GOT3 (cell line): ENCODE measurements at places on chromosomes 5 and 9.

- no peak for DNase-seq
These were observed 217.4 kb downstream of the FANCC start for GRCh38 chr9:95100071-95100627.

DNA sequence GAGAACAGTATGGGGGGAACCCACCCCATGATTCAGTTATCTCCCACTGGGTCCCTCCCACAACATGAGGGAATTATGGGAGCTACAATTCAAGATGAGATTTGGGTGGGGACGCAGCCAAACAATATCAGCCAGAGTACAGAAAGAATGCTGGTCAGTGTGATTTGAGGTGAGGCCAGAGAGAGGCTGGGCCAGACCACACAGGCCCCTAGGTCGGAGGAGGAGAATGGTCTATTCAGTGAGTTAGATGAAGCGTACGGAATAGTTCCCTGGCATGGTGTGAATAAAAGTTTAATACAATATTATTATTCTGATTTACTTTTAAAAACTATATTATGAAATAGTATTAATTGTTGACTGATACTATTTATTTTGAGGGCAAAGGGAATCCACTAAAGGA is 39.7 kb downstream of the PCSK5 start:
- DNase-seq, result no peak

DNA sequence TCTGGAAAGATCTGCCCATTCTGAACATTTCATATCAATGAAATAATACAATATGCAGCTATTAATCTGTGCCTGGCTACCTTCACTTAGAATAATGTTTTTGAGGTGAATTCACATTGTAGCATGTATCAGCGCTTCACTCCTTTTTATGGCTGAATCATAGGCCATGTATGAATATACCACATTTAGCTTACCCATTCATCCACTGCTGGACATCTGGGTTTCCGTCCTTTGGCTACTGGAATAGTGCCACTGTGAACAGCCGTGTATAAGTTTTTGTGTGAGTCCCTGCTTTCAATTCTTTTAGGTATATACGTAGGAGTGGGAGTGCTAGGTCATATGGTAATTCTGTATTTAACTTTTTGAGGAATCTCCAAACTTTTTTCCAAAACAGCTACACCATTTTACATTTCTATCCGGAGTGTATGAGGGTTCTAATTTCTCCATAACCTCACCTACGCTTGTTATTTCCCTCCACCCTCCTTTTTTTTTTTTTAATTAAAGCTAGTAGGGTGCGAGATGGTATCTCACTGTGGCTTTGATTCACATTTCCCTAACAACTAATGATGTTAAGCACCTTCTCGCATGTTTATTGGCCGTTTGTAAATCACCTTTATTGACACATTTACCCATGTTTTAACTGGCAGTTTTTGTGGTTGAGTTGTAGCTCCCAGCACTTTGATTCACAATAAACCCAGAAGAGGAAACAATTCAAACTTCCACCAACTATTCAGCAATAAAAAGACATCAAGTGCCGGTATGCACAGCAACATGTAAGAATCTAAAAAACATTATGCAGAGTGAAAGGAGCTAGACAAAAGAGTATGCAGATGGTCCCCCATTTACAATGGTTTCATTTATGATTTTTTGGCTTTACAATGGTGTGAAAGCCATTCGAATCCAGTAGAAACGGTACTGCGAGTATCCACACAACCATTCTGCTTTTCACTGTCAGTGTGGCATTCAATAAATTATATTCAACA is 8.1 kb downstream of the SEMA4D start:
- DNase-seq, result no peak

DNA sequence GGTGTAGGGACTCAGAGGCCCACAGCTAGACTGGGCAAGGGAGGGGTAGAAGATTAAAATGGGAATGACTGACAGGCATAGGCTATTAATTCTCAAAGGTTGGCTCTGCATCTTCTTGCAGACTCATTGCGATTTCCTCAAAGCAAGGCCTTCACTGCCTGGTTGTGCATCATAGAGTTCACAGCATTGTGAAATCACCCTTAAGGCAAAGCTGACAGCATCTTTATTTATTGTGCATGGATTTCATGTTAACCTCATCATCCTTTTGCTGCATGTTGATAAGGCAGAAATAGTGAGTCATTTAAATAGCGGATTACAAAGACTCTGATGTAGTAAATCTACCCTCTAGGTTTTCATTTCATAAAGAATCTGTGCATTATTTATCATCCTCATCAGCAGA is 13.6 kb upstream of the PALM2AKAP2 start:
- DNase-seq, result no peak

- DNase-seq, result no peak
These were observed 15.9 kb upstream of the GPX3 start for GRCh38 chr5:151004499-151004898.

DNA sequence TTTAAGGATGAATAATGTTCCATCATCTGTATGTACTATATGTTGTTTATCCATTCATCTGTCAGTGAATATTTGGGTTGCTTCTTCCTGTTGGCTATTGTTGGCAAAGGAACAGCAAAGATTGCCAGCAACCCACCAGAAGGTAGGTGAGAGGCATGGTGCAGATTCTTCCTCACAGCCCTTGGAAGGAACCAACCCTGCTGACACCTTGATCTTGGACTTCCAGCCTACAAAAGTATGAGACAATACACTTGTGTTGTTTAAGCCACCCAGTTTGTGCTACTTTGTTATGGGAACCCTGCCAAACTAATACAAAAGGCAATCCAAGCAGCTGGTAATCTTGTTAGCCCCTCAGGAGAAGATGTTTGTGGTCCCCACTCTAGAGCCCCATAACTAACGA is 122.0 kb downstream of the CARTPT start:
- no peak for DNase-seq

DNA sequence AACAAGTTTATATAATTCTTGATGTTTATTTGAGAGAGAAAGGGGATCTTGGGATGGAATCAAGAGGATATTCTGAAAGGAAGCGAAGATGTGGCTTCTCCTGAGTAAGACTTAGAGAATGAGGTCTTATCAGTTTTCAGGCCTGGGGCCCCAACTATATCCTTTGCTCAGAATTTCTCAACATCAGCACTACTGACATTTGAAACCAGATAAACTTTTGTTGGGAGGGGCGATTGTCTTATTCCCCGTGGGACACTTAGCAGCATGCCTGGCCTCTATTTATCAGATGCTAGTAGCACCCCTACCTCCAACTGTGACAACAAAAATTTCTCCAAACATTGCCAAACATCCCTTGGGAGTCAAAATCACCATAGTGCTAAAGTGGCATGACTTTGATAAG is 567.7 kb downstream of the MAT2B start:
- no peak for DNase-seq

DNA sequence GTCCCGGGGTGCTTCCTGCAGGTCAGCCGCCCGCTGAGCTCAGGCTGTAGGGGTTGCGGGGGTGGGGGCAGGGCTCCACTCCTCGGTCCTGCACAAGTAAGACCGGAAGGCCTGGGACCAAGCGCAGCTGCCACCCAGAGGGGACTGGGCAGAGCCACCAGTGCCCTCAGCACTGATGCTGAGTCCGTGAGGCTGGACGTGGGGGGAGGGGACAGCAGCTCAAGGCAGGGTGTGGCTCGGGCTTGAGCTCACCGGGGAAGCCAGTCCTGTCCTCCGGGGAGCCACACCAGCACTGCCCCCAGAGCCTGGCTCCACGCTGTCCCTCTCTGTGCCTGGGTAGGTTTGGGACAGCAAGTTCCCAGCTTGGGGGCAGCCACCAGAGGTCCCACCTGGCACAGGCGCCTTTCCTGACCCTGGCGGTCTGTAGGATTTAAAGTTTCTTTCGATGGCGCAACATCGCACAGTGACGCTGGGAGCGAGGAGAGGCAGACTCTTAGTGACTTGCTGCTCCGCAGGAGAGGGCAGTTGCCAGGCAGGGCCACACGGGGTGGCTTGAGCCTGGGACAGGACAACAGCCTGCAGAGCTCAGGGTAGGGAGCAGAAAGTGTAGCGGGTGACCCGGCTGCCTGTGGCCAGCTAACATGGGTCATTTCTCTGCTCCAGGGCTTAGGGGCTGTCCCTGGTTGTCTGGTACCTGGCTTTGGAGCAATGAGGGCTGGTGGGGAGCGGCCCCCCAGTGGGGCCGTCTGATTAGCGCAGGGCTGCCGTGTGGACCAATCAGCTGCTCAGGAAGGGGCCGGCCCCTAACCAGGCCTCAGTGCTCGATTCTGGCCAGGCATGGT is 5.7 kb downstream of the LCN1 start:
- DNase-seq, result no peak

GRCh38 chr5:79964136-79964535 is 26.9 kb downstream of the MTX3 start:
- DNase-seq, result no peak

- no peak for DNase-seq
These were observed 16.7 kb upstream of the RIC1 start for GRCh38 chr9:5612185-5612530.

DNA sequence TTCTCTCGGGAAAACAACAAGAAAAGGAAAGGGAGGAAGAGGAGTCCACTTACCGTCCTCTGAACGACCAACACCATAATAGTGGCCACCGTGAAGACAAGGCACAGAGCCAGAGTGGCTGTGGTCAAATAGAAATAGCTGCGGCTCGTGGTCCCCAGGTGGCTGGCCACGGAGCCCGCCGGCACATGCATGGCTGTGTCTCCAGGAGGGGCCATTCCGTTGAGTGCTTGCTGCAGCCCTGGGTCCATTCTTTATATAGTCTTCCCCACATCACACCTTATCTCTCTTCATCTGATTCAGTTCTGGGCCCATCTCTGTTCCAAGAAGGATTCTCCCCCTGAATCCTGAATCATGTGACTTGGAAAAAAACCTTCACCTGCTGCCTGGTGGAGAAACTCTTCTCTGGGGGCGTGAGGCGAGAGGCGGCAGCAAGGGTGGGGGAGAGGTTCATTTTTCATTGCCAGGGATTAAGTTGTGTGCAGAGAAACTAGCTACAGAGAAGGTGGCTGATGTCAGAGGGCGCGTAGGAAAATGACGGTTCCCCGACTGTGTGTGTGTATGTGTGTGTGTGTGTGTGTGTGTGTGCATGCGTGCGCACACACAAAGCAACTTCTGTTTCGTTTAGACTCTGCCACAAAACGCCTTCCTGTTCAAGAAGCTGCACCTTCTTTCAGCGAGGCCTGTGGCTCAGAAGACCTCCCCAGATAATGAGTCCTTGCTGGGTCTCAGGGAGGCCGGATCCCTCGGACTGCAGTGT is at the start of gene TNFSF8:
TNFSF8 (minus strand) TSS at position 536 of the 757 bp plus-strand sequence; CDS start at position 248, 288 bp downstream.
- DNase-seq, result no peak

DNA sequence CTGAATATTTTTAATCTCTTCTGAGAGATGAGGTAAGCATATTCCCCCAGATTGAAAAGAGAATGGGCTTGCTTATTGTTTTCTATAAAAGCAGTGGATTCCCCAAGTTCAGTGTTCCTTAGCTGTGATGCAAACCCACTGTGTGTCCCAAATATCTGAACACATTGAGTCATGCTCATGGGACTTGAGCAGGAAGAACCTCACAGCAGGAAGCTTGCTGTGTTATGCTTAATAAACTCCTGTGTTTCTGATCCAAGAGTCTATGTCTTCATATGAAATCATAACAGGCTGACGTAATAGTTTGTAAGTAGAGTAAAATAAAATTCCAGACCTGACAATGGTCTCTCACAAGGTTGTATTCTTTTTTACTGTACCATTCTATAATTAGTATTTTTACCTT is 24.8 kb upstream of the LOX start:
- DNase-seq, result no peak

DNA sequence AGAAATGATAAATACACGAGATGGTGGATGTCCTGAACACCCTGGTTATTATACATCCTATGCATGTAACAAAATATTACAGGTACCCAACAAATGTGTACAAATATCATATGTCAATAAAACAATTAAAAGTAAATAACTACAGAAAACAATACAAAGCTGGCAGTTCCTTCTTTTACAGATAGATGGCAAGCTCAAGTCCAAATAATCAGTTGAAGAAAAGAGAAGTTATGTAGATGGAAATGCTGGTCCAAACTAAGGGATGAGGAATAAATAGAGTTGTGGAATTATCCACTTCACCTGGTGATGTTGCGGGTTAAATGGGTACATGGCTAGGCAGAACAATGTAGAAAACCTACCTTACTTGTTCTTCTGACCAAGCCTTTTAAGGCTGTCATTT is 79.4 kb downstream of the PALM2AKAP2 start:
- DNase-seq, result no peak

DNA sequence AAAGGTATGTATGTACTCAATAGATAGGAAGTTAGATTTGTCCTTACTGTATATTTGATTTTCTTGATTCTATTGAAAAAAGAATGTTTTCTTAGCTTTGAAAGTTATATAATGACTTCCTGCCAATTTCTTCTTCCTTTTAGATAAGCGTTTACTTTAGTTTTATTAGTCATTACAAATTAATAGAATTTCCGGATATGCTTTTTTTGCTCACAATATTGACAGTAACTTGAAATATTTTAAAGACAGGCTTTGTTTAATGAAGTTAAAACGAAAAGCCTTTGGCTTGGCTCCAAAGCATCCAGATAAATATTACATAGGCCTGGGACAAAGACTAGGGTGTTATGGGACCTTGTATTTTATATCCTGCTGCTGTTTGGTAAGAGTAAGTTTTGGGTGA is 49.5 kb downstream of the CWC27 start:
- no peak for DNase-seq

GRCh38 chr5:86971034-86971571 is 296.6 kb upstream of the RASA1 start:
- DNase-seq, result no peak

GRCh38 chr5:7902201-7902600 is 33.3 kb downstream of the MTRR start:
- DNase-seq, result no peak

DNA sequence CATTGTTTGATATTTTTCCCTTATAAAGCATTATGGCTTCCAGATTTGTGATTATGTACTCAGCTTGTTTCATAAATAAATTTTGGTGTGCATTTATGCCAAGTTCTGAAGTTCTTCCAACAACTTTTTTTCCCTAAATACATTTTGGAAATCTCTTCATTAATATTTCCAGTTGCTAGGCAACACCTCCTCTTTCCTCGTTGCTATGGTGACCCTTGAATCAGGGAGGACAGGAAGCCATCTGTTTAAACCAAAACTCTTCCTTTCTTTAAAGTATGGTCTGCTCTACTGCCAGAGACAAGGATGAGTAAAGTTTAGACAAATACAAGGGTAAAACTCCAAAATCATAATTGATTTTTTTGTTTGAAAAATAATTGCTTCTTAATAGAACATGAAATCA is 779.3 kb downstream of the CDH9 start:
- no peak for DNase-seq

DNA sequence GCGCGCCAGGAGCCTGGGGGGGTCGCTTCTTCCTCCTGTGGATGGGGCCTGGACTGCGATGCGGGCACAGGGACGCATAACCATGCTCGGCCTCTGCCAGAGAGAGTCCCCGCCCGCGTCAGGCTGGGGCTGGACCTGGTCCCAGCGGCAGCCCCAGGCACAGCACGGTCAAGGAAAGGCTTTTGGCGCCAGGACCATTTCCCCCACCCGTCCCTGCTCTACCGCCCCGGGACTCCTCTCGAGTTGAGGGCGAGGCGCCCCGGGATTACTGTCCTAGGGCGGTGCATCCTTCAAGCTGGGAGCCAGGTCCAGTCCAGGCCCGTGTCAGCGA is 341 bp downstream of the MXD3 start:
- no peak for DNase-seq
